Activated CD4-positive, alpha-beta memory T cell treated with anti-CD3 and anti-CD28 coated beads, Interleukin-2, amount 10 ng/mL, durations not matched to agents 7 days and 5 days (primary cell): ENCODE measurements at places on chromosomes 5 and 9.

- no peaks in the 10 kb centered on the region for H3K4me1 ChIP-seq
- H3K4me3 ChIP-seq: no peak overlapping the region
- H3K36me3 ChIP-seq: no peaks in the 10 kb centered on the region
- no peak for DNase-seq
- peaks cover 16% of the 10 kb centered on the region for H3K27me3 ChIP-seq
- H3K27ac ChIP-seq: no peak overlapping the region
Measured at GRCh38 chr5:74116266-74116665, 490.3 kb downstream of the ARHGEF28 start.

GRCh38 chr5:6049662-6050061, 328.7 kb downstream of the MED10 start:
- H3K36me3 ChIP-seq: no peaks in the 10 kb centered on the region
- DNase-seq: no peak
- no peaks in the 10 kb centered on the region for H3K4me1 ChIP-seq
- H3K27ac ChIP-seq: no peak overlapping the region

- peaks cover 24% of the 10 kb centered on the region for H3K27me3 ChIP-seq
- H3K27ac ChIP-seq: no peak overlapping the region
- peaks cover 6% of the 10 kb centered on the region for H3K4me1 ChIP-seq
- H3K4me3 ChIP-seq: no peak overlapping the region
Measured at GRCh38 chr9:95736370-95736769, 139.1 kb upstream of the ERCC6L2 start.

DNA sequence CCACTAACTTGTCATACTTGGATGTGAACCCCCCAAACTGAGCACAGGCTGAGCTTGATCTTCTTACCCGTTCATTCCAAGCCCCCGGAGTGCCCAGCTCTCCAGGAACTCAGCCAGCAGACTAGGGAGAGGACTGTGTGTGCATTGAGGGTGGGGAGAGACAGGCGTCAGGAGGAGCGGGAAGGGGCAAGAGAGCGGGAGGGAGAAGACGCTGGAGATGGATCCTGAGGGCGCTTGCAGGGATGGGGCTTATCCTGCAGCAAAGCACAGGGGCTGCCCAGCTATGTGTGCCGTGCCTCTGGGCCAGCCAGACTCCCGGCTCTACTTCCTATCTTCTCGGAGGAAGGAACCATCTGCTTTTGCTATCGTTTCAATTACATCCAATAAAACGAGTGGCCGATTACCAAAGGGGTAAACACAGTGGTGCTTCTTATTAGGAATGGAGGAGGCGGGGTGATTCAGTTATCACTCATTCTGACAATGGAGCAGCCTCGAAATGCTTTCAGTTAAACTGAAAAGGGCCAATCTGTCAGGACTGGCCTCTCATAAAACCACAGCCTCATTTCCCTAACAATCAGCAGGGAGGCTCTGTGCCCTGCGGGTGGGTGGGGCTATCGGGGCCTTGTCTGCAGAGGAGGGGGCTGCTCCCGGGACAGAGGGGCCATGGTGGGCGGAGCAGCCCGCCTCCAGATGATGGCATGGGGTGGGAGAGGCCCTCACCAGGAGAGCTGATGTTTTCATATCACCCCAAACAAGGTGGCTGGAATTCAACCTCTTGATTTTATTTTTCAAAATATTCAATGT, 168.2 kb downstream of the DAB2IP start:
- no peaks in the 10 kb centered on the region for H3K4me1 ChIP-seq
- H3K36me3 ChIP-seq: no peaks in the 10 kb centered on the region
- H3K27me3 ChIP-seq: no peaks in the 10 kb centered on the region
- no peak for DNase-seq
- no peak overlapping the region for H3K4me3 ChIP-seq

DNA sequence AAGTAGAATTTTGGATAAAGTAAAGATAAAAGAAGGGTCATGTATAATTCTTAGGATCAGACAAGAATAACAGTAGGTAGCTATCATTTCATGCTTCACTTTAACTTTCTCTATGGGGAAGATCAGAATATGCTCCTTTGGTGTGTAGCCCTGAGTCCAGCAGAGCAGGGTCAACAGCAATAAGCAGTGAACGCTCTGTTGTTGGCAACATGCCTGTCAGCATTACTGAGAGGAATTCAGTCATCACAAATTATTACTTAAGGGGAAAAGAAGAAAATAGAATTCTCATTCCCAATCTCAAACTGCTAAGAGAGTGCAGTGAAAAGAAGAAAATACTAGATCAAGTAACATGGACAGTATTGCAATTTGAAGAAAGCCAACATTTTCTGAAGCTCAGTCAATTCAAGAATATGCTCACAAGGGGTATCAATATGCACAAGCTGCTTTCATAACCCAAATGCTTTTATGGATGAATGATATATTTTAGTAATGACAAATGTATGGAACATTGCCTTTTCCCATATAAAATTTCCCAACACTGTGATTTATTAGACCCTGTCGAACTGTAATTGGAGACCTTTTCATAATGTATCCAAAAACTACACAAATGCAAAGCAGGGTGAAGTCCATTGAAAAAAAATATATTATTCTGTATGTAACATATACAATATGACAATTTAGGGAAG, 1359.4 kb downstream of the EFNA5 start:
- no peak overlapping the region for H3K4me3 ChIP-seq
- no peaks in the 10 kb centered on the region for H3K27me3 ChIP-seq
- no peak for DNase-seq
- H3K36me3 ChIP-seq: no peaks in the 10 kb centered on the region
- no peak overlapping the region for H3K27ac ChIP-seq
- H3K4me1 ChIP-seq: no peaks in the 10 kb centered on the region

DNA sequence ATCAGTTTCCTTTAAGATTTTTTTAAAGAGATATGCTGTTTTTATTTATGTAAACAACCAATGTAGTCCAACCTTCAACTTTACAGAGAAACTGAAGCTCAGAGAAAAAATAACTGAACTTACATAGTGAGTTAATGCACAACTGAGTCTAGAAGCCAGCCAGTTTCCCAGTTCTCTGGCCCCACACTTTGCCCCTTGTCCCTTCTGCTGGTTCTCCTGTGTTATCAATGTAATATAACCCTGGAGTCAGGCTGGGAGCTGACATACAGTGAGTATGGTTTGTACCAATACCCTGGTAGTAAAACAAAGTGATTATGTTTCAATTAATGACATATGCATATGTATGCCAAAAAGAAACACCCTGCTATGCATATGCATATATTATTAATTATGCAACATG, 32.2 kb upstream of the GRIA1 start:
- no peak overlapping the region for H3K27ac ChIP-seq
- H3K36me3 ChIP-seq: no peaks in the 10 kb centered on the region
- no peak overlapping the region for H3K4me3 ChIP-seq

DNA sequence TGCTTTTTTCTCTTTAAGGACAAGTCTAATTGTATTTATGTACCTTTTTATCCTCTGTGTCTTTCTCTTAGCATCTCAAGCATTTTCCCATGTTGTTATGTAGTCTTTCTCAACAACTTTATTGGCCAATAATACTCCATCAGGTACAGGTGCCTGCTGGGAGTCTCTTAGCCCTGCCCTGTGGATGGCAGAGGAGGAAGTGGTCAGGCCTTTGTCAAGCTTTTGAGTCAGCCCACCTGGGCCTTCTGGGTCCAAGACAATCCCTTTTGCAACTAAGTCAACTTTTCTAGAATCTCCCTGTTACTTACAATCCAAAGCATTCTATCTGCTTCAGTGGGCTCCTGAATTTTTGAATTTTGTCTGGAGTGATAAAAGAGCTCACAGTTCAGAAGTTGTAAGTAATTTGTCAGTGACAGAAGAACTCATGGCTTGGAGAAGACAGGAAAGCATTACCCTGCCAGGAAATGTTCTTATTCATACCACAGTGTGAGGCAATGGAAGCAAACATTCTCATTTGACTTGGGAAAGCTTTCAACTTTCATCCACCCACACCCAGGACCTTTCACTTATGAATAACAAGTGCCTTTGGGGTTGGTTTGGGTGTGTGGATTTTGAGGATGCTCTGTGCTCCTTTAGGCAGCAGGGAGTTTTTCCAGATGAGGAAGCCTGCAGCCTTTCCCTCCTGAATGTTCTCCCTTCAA, 200.0 kb upstream of the S1PR3 start:
- no peaks in the 10 kb centered on the region for H3K4me1 ChIP-seq
- H3K27me3 ChIP-seq: peaks cover 8% of the 10 kb centered on the region
- H3K36me3 ChIP-seq: no peaks in the 10 kb centered on the region
- no peak for DNase-seq
